Cardiac septum (tissue), 1 donor: ENCODE measurements at places on chromosomes 6 and 20. TPM values are rescaled to one million over a fixed set of nuclear protein-coding genes. Genes with fewer than 3 reads are reported as not detected.

DNA sequence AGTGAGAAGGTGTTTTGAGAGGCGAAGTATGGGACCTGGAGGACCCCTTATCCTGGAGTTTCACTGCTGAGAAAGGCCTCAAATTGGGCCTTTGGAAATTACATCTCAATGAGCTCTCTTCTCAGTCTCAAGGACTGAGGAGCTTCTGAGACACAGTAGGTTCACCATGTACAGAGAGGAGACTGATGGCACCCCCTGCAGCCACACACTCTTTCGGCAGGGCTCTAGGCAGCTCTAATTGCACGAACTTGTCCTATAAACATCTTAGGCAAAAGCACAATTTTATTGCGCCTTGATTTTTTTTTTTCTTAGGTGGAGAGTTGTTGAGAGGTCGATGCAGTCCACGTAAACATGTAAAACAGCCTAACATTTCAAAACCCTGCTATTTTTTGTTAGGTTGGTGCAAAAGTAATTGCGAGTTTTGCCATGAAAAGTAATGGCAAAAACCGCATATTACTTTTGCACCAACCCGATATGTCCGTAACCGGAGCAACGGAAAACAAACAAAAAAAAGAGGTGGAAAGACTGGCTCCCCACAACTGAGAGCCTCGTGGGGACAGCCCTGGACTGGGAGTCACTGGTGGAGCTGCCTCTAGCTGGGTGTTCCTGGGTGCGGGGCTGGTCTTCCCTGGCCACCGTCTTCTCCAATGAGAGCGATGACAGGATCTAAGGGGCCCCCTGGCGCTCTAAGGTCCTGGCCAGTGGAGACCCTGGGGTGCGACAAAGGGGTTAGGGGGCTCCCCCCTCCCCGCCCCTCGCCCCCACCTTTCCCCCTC, 84.0 kb upstream of the EYA2 start:
- DNase-seq = no peak

GRCh38 chr6:19692506-19693298, 144.5 kb upstream of the ID4 start:
- DNase-seq = no peak

DNA sequence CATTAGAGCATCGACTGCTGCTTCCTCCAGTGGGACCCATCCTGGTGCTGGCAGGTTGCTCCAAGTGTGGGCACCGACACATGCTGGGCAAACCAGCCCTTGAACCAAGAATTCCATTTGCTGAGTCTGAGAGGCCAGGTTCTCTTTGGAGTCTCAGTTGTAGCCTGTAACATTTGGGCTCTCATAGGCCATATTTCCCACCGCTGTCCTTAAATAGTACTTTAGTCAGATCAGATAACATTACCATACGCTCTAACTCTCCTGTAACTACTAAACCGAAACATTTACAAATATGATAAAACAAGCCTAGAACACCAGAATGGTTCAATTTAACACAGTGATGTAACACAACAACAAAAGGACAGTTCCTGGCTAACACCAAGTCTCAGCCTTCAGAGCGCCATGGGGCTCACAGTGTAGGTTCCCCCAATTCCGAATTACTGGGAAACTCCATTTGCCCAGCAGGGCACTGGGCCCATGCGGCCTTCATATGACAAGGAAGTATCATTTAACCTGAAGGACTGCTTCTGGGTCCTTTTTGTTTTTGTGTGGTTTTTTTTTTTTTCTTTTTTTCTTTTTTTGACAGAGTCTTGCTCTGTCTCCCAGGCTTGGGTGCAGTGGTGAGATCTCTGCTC, 28.4 kb upstream of the CD93 start:
- DNase-seq = peak; percentile 39

DNA sequence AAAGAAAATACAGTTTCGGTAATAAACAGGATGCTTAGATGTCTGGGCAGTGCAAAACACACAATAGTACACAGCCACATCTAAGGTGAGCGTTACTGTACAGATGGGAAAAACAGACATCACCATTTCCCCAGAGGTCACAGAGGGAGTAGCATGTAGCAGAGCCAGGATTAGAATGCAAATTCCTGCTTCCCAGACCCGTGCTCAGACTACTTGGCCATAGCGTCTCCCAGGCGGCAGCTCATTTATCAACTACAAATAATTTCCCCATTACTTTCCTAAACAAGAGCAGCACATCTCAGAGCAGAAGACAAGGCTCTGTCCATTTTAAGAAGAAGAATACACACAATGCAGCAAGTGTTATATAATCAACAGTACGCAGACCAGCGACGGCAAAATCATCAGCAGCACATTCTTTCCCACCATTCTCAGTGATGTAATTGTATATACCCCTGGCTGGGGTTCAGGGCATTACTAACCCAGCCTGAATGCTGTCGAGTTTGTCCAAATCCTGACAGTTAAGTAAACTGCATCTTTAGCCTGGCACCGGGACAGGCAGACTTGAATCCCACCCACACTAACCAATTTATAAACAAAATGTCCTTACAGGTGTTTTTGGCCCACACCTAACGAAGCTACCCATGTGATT, 61.9 kb downstream of the CNKSR3 start:
- DNase-seq = no peak

DNA sequence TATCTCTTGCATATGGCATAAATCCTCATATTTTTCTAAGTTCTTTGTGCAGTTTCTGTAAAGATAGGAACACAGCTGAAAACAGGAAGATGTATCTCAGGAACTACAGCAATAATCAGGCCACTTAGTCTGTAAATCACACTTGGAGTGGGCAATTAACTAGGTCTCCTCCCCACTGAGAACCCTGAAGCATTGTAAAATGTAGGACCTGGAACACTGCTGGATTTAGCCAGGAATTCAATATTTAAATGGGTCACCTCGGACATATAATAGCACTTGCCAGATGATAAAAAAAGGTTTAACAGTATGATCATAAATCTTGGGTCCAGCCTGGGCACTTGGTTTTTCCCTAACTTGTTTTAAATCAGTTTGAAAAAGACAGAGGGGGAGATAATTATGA, 155.0 kb downstream of the GRM1 start:
- DNase-seq = no peak

DNA sequence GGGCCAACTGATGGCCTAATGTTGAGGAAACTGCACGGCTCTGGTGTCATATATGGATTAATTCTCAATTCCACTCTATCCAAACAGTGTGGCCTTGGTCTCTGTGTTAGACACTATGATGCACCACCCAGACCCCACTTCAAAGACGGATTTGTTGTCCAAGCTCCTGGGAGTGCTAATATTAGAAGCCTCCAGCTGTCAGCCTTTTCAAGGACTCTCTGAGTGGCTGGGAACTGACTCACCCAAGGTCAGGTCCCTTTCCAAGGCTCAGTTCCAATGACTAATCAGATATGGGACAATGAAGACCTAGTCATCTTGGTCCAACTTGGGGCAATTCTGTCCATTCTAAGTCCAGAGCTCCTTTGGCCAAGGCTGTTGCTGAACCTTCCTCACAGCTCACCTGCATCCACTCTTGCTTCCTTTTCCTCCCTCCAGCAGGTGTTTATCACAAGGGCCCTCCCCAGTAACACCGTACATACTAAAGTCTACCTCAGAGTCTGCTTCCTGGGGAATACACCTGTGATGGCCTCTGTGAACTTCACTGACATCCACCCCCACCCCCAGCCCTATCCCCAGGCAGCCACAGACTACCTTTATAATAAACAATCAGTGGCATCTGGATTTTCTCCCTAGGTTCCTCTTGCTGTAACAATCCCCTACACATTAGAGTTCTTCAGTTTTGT, 7.2 kb upstream of the IL20RA start:
- DNase-seq = no peak

- no peak for DNase-seq
Measured at GRCh38 chr20:22001886-22002285, 296.4 kb downstream of the PAX1 start.

DNA sequence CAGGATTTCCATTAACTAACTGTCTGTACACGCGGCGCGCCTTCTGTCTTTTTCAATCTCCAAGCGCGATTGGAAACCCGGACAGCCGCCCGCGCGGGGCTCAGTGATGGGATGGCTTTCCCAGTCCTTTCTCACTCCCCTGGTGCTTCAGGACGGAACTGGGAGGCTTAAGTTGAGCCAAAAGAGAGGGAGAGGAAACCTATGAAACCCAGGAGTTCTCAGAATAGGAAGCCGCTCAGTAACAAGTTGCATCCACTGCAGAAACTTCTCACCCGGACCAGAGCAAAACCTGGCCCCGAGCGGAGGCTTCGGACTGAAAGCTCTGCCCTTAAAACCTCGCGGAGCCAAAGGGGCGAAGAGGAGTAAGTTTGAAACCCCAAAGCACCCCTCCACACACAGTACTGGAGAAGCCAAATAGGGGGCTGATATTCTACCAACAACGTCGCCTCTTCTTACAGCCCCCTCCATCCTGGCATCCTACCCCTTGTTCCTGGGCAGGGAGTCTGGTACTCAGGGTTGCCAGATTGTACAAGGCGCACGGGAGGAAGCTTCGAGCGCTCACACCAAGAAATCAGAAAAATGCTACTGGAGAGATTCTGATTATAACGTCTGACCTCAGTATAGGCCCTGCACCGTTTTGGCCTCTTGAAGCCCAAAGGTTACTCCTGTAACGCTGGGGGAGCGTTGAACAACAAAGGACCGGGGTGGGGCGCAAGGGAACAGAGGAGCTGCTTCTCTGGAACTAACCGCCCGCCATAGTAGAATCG, 906 bp upstream of the COL12A1 start:
- no peak for DNase-seq

DNA sequence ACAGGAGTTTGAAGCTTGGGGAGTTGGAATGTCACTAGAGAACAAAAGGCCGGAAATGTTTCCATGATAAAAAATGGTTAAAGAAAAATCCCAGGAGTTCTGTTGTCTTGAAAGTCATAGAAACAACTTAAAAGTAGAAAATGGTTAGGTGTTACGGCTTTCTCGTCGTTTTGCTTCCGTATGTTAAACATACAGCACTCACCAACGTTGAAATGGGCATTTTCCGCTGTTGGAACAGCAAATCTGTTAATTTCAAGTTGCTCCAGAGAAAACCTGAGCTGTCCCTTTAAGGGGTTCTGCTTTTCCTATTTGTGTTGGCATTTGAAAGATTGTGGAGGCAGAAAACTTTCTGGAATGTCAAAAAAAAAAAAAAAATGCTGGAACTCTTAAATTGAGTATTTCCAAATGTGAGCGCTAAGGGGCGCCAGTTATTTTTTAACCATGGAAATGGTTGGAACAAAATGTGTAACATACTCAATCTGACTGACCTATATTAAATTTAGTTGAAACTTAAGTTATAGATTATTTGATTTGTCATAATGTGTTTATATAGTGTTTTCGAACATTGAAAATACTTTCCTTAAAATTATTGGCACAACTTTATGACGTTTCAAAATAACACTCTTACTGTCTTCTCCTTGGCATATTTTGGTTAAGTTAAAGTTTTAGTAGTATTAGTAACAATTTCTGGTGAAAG, 2.2 kb downstream of the QKI start:
- no peak for DNase-seq

DNA sequence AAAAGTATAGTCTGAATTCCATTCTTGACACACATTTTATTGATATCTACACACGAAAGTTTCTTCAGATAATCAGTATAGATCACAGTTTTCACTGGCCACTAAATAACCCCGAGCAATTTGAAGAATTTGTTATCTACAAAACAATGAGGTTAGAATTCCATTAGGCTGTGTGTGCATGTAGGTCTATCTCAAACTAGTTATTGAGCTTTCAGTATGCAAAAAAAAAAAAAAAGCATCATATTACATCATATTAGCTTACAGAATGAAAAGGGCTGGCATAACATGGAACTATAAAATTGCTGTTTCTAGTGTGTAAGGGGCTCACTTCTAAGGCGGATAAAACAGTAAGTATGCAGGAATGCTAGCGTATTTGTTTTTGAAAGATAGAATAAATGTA, 59.5 kb upstream of the ADGRG6 start:
- no peak for DNase-seq

DNA sequence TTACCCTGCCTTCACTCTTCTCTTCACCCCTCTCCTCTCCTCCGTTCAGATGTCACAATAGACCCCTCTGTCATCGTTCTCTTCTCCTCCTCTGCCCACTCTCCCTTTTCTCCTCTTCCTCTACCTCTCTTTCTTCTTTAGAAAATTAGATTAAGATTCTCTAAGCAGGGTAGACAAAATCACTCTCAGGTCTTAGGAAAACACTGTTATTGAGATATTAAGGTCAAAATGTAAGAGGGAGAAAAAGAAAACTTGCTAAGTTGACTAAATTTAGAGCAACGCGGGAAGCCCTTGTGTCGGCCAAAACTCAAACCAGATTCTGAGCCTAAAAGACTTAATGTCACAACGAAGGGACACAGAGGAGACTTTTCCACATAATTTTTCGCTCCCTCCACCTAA, 22.1 kb upstream of the ZNF184 start:
- DNase-seq = no peak

- DNase-seq = no peak
Measured at GRCh38 chr6:83824831-83825230, 28.3 kb upstream of the RIPPLY2 start.

DNA sequence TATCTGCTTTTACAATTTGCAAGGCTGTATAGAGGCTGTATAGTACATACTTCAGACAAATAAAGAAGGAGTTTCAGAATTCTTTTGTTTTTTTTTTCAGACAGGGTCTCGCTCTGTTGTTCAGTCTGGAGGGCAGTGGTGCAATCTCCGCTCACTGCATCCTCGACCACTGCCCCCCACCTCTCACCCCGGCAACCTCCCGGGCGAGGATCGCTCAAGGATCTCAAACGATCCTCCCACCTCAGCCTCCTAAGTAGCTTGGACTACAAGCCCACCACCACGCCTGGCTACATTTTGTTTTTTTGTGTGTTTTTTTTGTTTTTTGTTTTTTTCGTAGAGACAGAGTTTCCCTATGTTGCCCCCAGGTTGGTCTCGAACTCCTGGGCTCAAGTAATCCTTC, 1.8 kb downstream of the FASTKD5 start:
- no peak for DNase-seq

DNA sequence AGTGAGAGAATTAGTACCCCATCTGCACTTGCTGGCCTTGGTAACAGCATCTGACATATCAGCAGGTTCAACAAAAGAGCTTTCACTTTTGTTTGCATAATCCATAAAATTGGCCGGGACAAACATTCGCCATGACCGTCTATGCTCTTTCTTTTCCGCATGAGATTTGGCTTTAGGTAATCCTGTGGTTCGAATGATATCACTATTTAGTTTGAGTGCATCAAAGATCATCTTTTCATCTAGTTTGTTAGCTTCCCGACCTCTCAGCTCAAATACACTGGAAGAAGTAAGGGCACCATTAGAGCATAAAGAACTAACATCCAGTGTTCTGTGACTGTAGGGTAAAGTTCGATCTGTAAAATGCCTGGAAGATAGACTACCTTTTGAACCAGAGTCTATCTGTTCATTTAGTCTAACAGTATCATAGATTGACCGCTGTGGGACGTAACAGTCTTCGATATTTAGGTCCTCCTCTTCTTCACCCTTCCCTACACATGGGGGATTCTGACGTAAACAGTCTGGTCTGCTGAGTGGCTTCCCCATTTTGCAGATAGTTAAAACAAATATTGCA, 101.6 kb downstream of the DST start:
- no peak for DNase-seq

The SMLR1 gene
- not detected for total RNA-seq

The IP6K3 gene
- 16.6 TPM for total RNA-seq

The SIM1 gene
- 0.16 TPM for total RNA-seq

The DEFB124 gene
- total RNA-seq = not detected

The BHLHE23 gene
- total RNA-seq = not detected

The LY6G5B gene
- total RNA-seq = 6.5 TPM
